ENCODE measurements at places on chromosomes 11 and 22.

DNA sequence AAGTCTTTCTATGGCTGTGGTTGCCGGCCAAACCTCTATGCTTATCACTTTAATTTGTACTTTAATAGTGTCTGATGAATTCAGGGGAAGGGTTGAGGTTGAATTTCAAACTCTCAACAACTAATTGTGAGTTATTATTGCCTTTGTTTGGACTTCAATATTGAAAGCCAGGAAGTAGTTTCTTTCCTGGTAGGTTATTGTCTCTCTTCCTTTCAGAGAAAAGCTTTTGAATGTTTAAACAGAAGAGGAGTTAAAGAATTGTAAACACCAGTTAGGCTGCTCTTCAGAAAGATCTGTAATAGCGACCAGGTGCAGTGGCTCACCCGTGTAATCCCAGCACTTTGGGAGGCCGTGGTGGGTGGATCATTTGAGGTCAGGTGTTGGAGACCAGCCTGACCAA, 22.2 kb downstream of the NNMT start:
- no peak for DNase-seq

DNA sequence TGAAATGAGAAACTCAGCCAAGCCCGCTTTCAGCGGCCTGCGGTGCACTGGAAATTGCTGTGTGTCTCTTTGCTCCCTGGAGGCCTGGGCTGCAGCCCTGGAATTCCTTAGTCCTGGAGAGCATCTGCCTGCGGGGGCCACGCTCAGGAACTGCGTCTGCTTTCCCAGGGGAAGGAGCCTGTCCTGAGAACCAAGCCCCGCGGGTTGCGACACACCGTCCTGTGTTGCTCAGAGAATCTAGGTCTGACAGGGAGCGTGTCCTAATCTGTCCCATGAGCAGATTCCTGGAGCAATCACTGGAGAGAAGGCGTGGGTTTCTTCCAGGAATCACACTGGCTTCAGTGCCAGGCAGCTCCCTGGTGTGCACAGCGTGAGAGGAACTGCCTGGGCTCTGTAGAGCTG, 708.1 kb downstream of the BRD1 start:
- DNase-seq = peak; percentile 56

GRCh38 chr22:17706947-17707346, 67.3 kb downstream of the BID start:
- DNase-seq = no peak

DNA sequence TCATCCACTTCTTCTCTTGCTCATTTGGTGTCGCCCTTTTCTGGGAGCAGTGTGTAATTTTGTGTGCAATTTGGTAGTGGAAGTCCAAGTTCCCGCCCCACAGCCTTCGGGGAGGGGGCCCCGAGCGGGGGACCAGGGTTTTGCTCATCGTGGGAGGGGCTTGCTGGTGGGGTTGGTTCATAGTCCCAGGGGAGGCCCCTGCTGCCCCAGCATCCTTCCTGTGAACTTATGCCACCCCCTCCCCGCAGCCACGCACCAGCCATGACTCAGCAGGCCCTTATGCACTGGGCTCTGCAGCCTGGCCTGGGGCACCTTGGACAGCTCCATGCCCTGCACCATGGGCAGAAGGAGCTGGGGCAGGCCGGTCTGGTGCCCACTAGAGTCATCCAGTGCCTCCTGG, 1183.6 kb downstream of the BRD1 start:
- DNase-seq = peak; percentile 82

GRCh38 chr22:38097557-38098409, 12.7 kb downstream of the BAIAP2L2 start:
- DNase-seq = peak; percentile 27

GRCh38 chr11:31323145-31323544, 46.4 kb downstream of the DCDC1 start:
- DNase-seq = no peak

DNA sequence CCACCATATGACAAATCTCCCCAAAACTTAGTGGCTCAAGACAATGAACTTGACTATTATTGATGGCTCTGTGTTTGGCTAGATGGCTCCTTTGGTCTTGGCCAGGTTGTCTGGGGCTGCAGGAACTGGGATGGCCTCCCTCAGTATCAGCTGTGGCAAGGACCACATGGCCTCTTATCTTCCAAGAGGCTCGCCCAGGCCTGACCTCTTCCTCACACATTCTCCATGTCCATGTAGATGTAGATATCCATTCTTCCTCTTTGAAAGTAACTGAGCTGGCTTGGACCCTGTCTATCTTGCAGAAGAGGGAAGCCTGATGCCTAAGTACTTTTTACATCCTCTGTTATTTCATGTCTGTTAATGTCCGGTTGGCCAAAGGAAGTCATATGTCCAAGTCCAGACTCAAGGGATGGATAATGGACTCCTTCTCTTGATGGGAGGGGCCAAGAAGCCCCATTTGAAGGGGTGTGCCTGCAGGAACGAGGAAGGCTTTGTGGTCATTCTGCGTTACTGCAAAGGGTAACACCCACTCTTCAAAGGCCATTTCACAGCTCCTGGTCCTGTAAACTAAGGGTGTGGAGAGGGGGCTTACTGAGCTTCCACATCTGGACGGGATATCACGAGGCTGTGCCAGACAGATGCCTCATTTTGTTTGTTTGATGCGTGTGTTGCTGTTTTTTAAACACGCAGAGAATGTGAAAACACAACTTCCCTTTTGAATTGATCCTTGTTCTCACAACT, 87.1 kb downstream of the GRIK4 start:
- no peak for DNase-seq

DNA sequence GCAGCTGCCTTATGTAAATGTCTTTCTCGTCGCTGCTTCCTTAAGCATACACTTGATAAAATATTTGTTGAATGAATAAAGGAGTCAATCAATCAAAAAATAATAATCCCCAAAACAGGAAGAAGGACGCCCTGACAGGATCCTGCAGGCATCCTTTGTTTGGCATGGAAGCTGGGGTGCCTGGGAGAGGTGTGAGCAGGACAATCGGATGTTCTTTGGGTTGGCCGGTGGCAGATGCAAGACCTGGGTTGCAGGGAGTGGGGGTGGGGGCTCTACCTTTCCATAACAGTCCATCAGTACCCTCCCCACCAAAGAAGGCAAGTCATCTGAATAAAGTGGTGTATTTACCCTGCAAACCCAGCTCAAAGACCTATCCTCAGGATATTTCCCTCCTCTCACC, 1.4 kb upstream of the SHANK2 start:
- no peak for DNase-seq

DNA sequence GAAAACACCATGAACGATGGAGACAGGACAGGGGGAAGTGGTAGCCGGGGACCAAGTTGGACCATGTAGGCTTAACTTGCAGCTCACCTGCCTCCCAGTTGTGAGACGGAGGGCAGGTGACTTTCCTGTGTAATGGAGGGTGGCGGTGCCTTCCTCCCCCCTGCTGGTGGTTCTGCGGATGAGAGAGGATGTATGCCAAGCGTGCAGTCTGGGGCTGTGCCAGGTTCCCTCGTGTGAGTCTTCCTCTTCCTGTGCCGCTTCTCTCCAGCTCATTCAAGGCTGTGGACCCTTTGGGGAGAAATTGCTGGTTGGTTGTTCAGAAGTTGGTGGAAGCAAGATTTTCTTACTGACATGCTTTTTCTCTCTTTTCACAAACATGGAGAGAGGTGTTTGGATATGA, 35.1 kb downstream of the MPPED1 start:
- DNase-seq = no peak

DNA sequence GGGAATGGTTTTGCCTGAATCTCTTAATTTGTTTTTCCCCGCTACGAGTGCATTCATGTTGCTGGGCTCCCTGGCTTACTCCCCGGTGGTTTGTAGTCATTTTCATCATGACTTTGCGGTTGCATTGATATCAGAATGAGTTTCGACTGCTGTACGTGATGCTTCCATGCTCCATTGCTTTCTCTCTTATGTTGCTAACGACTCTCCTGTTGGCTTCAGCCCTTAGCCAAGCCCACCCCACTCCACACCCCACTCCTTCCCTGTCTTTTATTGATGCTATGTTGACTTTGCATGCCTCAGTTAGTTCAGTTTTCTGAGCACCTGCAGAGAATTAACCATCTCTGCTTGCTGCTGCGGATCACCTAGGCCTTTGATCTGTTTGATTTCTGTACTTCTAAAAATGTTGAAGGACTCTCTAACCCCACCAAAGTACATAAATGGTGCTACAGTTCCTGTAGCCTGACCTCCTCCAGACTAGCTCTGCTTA, 65.3 kb downstream of the ARFGAP2 start:
- DNase-seq = no peak

- no peak for DNase-seq
These were observed 29.8 kb downstream of the SIK3 start for GRCh38 chr11:117068303-117068860.

DNA sequence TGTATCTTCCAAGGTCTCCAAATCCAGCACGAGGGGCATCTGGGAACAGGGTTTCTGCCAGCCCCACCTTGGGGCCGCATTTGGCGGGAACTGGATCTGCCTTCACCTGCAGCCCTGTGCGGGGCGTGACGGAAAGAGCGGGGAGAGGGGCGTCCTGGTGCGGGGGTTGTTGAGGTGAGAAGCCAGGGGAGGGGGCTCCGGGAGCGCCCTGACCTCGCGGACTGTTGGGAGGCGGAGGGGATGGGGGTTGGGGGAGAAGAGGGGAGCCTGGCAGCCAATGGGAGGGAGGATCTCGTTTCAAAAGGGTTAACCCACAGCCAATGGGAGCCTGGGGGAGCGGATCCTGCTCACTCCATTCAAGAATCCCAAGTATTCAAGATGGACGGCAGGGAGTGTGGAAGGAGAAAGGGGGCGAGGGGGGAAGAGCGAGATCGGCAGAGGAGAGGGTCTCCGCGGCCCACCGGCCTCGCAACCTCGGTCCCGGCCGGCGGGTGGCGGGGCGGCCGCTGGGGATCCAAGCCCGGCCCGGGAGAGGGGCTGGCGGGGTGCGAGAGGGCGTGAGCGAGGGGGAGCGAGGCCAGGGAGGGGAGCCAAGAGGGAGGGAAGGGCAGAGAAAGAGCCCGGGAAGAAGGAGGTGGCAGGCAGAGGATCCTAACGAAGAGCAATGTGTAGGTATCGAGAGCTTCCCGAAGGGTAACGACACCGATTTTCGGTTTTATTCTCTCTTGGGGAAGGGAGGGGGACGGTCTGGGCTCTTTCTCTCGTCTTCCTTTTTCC, 11.5 kb downstream of the YPEL4 start:
- DNase-seq = peak; percentile 93

Data from fibroblast of skin of back (primary cell).